Large intestine (tissue), 12 donors: ENCODE measurements at places on chromosomes 2 and 18.

DNA sequence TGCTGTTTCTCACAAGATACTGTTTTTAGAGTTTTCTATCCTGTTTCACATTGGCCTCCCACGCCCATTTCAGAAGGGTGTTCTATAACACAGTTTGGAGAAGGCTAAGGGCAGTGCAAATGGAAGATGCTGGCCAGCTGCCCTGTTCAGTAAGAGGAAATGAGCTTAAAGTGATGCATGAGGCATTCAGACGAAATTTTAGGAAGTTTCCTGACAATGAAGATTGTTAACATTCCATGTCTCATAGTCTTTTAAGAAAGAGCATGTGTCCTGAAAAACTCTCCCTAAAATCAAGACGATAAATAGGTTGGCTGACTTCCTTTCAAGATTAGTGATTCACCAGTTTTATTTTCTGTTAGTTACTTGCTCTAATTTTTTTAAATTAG is 484.2 kb upstream of the NRP2 start:
- no peak overlapping the region for H3K27ac ChIP-seq
- H3K4me3 ChIP-seq = no peak overlapping the region
- no peaks in the 10 kb centered on the region for H3K27me3 ChIP-seq
- DNase-seq = no peak
- no peaks in the 10 kb centered on the region for H3K36me3 ChIP-seq

DNA sequence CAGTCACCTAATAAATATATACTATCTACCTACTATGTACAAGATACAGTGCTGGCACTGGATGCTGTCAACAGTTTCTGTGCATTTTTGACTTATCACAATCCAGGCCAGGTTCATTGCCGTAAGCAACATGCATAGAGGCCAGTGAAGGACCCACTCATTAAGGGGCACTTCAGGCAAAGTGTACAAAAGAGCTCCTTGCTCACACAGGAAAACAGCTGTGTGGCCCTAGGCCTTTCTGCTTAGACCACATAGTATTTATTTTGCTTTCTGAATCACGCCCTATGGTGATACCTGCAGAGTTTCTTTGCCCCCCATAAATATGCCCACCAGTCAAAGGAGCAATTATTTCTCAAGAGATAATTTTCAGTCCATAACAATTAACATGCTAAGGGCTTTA is 39.6 kb upstream of the STAT4 start:
- no peaks in the 10 kb centered on the region for H3K27me3 ChIP-seq
- no peak for DNase-seq
- no peaks in the 10 kb centered on the region for H3K36me3 ChIP-seq
- no peaks in the 10 kb centered on the region for H3K4me1 ChIP-seq
- no peak overlapping the region for H3K4me3 ChIP-seq
- H3K27ac ChIP-seq = no peak overlapping the region

- H3K27me3 ChIP-seq = no peaks in the 10 kb centered on the region
- DNase-seq = no peak
- no peak overlapping the region for H3K27ac ChIP-seq
- peaks cover 40% of the 10 kb centered on the region for H3K36me3 ChIP-seq
Observed at GRCh38 chr2:43288417-43289305, 62.3 kb upstream of the ZFP36L2 start.

DNA sequence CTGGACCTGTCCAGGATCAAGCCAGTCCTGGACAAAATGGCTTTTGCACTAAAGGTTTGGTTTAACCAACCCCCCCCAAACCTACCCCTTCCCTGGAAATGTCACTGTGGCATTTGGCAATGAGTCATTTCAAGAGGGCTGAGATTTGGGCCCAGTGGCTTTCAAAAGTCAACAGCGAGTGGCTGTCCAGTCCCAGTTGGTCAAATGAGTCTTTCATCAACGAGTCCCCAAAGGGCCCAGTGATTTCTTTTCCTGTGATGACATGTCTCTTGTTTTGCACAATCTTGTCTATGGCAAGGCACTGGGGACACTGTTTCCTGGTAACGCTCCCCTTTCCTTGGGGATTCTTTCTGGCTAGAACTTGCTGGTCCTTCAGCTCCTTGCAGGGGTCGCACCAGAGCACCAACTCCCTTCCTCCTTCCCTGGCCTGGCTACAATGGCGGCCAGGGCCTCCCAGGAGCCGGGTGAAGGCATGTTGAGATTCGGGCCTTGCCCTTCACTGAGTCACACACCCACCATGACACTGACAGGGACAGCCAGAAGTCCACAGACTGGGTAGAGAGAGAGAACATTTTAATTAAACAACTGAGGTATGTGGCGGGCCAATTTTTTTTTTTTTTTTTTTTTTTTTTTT is 87.2 kb downstream of the SMAD7 start:
- H3K4me1 ChIP-seq = no peaks in the 10 kb centered on the region
- H3K4me3 ChIP-seq = no peak overlapping the region
- no peak overlapping the region for H3K27ac ChIP-seq

GRCh38 chr2:189328848-189329245 is 112.4 kb upstream of the WDR75 start:
- DNase-seq = no peak
- H3K27me3 ChIP-seq = no peaks in the 10 kb centered on the region
- no peak overlapping the region for H3K4me3 ChIP-seq
- H3K36me3 ChIP-seq = no peaks in the 10 kb centered on the region

DNA sequence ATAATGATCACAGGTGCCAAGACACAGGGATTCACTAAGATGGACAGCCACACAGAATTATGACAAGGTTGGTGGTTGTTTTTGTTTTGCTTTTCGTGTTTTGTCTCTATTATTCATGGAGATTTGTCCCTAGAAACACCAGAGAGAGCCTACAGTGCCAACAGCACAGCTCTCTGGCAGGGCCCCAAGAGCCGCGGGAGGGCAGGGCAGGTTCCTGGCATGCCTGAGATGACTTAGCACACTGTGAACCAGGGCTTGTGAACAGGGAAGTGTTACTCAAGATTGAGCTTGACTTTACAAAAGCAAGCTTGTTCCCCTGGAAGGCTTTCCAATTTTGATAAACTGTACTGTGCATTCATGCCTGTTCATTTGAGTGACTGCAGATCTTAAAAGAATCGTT is 437.4 kb upstream of the SALL3 start:
- no peak for DNase-seq
- no peaks in the 10 kb centered on the region for H3K4me1 ChIP-seq
- no peak overlapping the region for H3K27ac ChIP-seq

DNA sequence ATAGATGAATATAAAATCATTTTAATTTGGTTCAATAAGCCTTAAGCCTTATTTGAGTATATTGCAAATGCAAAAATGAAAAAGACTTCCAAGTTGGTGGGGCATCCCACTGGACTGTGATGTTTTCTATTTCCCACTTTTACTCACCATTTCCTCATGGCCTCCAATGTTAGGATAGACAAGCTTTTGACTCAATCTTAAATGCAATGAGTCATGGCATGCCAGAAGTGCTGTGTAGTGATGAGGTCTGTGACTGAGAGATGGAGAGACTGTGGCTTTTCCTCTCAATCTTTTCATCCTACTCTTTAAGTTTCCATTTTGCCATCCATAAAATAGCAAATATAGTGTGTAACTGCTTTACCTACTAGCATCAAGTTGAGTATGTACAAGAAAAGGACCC is 1401.2 kb upstream of the CELF4 start:
- H3K4me3 ChIP-seq = no peak overlapping the region
- no peak for DNase-seq
- no peaks in the 10 kb centered on the region for H3K4me1 ChIP-seq

GRCh38 chr2:41791523-41791922 is 256.3 kb upstream of the PKDCC start:
- H3K4me3 ChIP-seq = no peak overlapping the region
- DNase-seq = peak; percentile 4
- H3K27ac ChIP-seq = no peak overlapping the region
- H3K27me3 ChIP-seq = no peaks in the 10 kb centered on the region
- no peaks in the 10 kb centered on the region for H3K36me3 ChIP-seq

DNA sequence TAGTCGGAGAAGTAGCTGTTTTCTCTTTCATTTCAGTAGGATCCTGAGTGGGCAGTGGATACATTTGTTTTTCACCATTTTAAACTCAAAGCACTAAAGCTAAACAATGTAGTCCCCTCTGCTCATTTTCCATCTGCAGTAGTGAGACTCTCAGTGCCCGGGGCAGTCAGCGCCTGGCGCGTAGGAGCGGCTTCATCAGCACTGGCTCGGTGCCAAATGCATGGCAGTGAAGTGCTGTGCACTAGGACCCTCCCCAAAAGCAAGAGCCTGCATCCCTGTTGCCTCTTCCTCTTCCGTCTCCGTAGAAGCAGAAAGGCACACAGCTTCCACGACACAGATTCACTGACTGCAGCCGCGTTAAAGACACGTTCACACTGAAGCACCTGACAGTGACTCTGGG is 19.0 kb upstream of the ESPNL start:
- peaks cover 52% of the 10 kb centered on the region for H3K36me3 ChIP-seq
- no peak overlapping the region for H3K27ac ChIP-seq
- DNase-seq = no peak
- H3K27me3 ChIP-seq = no peaks in the 10 kb centered on the region

- no peaks in the 10 kb centered on the region for H3K27me3 ChIP-seq
- no peak overlapping the region for H3K27ac ChIP-seq
- H3K36me3 ChIP-seq = no peaks in the 10 kb centered on the region
Observed at GRCh38 chr2:168448980-168449379, 7.1 kb upstream of the CERS6 start.

- peaks cover 6% of the 10 kb centered on the region for H3K27me3 ChIP-seq
- no peak overlapping the region for H3K4me3 ChIP-seq
- no peaks in the 10 kb centered on the region for H3K36me3 ChIP-seq
Observed at GRCh38 chr18:24016643-24017042, 2.1 kb downstream of the TTC39C start.

DNA sequence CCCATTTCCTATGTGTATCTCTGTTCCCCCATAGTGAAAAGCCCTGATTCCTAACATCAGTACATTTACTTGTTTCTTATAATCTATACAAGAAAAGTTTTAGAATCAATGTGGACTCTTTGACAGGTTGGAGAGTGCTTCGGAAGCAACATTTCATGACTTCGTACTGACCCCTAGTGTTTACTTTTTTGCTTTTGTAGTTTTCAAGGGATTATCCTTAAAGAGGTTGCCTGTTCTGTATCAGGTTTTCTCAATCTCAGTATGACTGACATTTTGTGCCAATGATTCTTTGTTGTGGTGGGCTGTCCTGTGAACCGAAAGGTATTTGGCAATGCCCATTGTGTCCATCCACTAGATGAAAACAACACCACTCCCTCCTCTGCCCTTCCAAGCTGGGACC is 43.3 kb upstream of the SERPINB2 start:
- H3K4me3 ChIP-seq = no peak overlapping the region
- DNase-seq = no peak
- H3K27ac ChIP-seq = no peak overlapping the region
- no peaks in the 10 kb centered on the region for H3K36me3 ChIP-seq
- no peaks in the 10 kb centered on the region for H3K4me1 ChIP-seq
- no peaks in the 10 kb centered on the region for H3K27me3 ChIP-seq

- no peaks in the 10 kb centered on the region for H3K27me3 ChIP-seq
- H3K4me1 ChIP-seq = peaks cover 3% of the 10 kb centered on the region
- peak overlapping the region; percentile 90 for H3K27ac ChIP-seq
- no peaks in the 10 kb centered on the region for H3K36me3 ChIP-seq
Observed at GRCh38 chr2:196927376-196928225, 1.1 kb upstream of the PGAP1 start.

DNA sequence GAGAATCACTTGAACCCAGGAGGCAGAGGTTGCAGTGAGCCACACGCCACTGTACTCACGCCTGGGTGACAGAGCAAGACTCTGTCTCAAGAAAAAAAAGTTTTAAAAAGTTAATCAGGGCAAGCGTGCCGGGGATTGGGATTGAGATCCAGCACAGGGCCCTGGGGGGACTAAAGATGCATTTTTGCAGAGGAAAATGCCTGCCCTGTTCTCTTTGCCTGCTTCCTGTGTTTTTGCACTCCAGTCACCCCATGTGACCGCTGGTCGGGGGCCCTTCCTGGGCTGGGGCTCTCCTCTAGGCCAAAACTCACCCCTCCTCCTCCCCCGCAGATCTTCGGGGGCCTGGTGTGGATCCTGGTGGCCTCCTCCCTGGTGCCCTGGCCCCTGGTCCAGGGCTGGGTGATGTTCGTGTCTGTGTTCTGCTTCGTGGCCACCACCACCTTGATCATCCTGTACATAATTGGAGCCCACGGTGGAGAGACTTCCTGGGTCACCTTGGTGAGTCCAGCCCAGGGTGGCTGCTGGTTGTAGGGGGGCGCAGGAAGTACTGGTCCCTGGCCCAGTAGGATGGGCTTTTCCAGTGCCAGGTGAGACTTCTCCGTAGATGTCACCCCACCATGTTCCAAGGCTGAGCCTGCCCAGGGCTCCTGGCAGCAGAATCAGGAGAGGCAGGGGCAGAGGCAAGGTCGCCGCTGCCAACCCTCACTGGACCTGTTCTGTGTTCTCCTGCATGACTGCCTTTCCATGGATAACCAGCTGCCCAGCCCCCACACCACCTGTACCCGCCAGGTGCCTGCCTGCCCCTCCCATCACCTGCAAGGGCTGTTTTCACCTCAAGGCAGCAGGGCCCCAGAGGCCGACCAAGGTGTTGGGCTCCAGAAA is 22.4 kb downstream of the MAL start:
- no peak for DNase-seq
- H3K4me3 ChIP-seq = no peak overlapping the region
- peaks cover 17% of the 10 kb centered on the region for H3K27me3 ChIP-seq

DNA sequence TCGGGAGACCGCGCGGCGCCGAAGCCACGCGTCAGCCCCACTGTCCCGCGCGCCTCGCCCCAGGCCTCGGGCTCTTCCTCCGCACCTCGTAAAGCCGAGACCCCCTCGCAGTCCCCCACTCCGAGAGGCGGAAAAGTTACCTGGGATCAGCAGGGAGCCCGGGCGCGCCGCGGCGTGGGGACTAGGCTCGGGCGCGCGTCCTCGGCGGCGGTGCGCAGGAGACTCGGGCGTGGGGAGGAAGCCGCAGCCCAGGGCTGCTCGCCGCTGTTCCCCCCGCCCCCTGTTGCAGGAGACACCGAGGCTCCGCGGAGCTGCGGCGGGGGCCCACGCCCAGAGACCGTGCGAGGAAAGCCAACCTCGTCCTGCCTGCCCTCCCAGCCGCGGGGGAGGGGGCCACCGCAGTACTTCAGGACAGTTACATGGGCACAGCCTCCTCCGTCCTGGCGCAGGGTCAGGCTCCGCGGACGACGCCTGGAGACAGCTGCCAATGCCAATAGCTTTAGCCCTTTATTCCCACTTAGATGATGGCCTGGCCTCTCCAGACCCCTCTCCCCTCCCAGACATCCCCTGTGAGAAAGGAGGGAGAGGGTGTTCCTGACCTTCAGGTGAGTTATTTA is at the start of gene EPB41L3:
Gene EPB41L3 (minus strand): TSS at position 225 of the 617 bp plus-strand sequence. CDS start 54,814 bp downstream, outside the sequence.
- H3K27me3 ChIP-seq = peaks cover 14% of the 10 kb centered on the region
- no peak within 1 kb of the TSS for H3K27ac ChIP-seq
- no peaks in the 10 kb centered on the region for H3K36me3 ChIP-seq

- no peak for DNase-seq
- H3K4me3 ChIP-seq = no peak overlapping the region
- no peaks in the 10 kb centered on the region for H3K4me1 ChIP-seq
- no peaks in the 10 kb centered on the region for H3K27me3 ChIP-seq
- H3K36me3 ChIP-seq = no peaks in the 10 kb centered on the region
- no peak overlapping the region for H3K27ac ChIP-seq
Observed at GRCh38 chr2:151947813-151948165, 119.6 kb upstream of the ARL5A start.

DNA sequence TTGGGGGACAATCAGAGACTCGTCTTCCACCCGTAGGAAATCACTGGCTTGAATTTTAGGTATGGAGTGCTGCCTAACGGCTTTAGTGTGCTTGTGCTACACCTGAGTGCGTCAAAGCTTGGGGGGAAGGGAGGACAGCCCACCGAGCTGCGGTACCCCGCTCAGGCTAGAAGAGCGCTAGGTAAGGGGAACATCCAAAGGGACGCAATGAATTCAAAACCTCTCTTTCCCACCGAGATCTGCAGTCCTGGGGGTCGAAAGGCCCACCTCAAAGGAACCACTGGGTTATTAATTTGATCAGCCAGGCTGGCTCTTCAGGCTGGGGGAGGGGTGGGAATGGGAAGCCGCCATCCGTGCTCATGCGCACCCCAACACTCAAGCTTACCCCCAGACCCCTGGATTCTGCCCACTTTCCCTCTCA is 2.7 kb downstream of the EPHA4 start:
- no peak overlapping the region for H3K27ac ChIP-seq
- H3K4me3 ChIP-seq = no peak overlapping the region
- peaks cover 8% of the 10 kb centered on the region for H3K4me1 ChIP-seq
